ENCODE measurements at places on chromosomes 16 and 17.

DNA sequence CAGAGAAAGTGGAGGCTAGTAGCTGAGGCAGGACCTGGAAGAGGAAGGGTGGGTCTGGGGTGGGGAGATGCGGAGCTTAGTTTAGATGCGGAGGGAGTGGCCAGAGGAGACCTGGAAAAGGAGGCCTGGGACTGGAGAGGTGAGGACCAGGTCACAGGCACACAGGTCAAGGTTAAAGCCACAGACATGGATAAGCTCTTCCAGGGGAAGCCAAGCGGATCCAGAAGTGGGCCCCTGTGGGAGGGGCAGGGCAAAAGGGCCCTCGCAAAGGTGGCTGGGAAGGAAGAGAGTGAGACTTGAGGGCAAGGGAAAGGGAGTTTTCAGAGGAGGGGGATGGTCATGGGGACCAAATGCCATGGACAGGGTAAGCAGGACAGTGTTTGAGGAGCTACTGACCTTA, 13.9 kb upstream of the MLLT6 start:
- DNase-seq, result no peak

DNA sequence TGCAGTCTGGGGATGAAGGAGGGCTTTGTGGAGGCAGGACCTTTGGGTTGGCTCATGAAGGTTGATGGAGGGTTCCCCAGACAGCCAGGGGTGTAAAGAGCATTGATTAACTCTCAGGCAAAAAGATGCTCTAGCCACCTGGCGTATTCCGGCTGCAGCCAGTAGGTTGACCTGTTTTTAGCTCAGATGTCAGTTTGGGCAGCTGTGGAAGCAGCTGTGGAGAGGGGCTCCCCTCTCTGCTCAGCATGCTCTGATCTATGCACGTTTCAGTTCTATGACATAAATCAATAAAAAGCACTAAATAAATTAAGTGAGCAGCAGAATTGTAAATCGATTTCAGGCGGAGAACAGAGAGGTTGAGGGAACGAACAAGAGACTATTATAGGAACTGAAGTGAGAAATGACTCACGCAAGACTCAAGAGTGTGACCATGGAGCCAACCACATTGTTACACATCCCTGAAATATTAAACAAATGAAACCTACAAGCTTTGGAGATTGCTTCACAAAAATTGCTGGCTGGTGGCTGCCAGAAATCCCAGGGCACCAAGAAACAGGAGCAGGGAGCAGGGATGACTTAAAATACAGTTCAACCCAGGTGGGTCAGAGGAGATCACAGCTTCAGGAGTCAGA, 111.9 kb downstream of the GSG1L start:
- DNase-seq, result no peak

DNA sequence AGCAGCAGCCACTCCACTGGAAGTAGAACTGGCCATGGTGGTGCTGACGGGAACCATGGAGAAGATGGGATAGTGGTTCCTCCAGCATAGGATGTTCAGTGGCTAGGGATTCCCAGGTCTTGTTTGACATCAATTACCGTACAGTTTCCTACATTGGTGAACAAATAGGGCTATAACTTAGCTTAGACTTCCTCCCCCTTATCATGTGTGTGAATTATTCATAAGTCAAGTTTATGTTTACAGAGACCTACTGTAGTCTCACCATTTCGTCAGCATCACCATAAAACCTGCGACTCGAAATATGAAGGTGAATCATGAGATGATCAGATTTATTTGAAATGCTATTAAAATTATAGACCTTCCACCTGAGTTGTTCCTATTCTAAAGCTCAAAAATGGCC, 1.2 kb downstream of the KRTAP2-3 start:
- DNase-seq, result no peak

- no peak for DNase-seq
These were observed 310.7 kb upstream of the PMFBP1 start for GRCh38 chr16:72482695-72483094.

DNA sequence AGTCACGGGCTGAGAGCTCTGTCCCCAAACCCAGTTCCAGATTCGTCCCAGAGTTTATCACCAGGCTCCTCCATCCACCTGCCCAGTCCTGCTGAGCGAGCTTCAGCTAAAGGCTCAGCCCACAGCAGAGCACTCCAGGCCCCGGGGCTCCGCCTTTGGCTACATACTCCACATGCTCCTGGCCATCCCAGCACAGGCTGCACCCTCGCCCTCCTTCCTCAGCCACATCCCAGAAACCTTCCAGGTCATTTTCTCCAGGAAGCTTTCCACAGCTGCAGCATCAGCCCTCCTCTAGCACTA, 4.7 kb upstream of the CD2BP2 start:
- DNase-seq, result no peak

DNA sequence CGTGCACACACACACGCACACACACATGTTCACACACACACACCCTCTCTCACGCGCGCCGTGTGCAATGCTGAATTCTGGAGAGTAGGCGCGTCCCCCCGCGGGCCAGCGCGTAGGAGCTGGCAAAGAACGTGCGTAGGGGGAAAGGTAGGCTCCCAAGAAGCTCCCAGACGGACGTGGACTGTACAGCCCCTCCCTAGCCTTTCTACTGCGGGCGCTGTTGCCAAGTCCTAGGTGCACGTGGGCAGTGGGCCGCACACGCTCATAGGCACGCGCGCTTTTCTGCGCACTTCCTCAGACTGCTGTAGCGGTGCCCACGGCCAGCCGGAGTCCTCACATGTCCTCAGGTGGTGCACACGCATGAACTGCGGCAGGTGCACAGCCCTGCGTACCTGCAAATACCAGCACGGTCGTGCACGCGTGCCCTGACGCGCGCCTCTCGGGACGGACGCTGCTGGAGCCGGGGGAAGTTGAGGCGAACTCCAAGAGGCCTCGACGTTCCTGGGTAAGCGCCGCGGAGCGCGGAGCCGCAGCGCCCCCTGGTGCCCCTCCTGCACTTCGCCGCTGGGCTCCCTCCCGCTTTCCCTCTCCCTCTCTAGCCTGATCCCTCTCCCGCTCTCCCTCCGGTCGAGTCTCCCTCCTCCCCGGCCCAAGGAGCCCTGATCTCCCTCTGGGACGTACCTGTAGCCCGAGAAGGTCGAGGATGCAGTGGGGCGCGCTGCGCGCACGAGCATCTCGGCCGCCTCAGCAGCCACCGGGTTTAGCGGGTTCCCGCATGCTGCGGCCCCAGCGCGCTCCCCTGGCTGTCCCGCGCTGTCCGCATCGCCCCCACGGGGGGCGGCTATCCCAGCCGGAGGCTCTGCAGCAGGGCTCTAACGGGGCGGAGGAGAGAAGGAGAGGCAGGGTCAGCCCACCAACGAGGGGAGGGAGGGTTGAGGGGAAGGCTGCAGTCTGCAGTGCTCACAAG, 749 bp downstream of the GRIN2A start:
- peak; percentile 58 for DNase-seq

DNA sequence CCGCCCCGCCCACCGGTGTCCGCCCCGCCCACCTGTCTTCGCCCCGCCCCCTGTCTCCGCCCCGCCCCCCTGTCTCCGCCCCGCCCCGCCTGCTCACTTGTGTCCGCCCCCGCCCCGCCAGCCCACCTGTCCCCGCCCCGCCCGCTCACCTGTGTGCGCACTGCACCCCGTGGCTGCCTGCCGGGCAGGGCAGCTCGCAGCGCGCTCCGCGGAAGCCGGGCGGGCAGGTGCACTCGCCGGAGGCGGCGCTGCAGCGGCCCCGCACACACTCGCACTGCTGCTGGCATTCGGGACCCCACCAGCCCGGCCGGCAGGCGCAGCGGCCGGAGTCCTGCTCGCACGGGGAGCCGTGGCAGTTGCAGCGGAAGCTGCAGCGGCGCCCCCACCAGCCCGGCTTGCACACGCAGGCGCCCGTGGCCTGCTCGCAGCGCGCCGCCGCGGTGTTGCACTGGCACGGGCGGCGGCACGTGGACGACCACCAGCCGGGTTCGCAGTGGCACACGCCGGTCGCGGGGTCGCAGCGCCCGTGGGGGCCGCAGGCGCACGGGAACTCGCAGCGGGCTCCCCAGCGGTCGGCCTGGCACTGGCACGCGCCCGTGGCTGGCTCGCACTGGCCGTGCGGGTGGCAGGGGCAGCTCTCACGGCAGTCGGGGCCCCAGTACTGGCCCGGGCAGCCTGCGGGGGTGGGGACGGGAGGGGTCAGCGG, 2.1 kb downstream of the SCARF1 start:
- DNase-seq, result no peak

GRCh38 chr17:4074831-4075495, 67.9 kb downstream of the ZZEF1 start:
- DNase-seq, result peak; percentile 60

GRCh38 chr17:53527473-53527872, 295.3 kb upstream of the KIF2B start:
- DNase-seq, result no peak

- no peak for DNase-seq
These were observed 19.5 kb downstream of the TOM1L2 start for GRCh38 chr17:17952691-17953090.

DNA sequence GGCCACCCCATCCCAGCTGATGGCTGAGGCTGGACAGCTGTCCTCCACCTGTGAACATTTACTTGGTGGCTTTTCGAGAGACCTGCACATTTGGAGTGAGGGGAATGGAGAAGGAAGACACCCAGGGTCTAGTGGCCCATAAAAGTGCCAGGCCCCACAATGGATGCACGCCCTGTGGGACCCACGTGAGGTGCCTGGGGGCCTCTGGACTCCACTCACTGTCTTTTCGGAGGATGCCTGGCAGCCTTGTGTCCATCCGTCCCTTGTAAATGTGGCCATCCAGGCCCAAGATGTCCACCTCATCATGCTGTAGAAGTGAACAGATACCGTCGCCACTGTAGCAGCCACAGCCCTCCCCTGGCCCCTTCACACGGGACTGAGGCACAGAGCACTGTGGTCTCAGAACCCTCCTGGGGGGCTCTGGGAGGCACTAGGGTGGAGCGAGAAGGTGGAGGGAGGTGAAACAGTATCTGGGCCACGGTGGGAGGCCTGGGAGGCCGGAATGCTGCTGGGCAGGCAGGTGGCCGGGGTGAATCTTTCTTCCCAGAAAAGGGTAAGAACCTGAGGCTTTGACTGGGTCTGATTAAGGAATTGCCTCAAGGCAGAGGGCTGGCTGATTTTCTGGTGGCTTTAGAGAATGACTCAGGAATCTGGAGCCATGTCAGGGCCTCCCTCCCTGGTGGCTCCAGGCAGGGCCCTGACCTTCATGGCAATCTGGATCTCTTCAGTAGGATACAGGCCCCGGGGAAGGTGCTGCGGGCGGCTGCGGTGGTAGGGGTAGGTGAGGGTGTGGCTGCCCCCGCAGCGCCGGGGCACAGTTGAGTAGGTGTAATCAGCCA, 11.5 kb downstream of the UBALD2 start:
- no peak for DNase-seq

DNA sequence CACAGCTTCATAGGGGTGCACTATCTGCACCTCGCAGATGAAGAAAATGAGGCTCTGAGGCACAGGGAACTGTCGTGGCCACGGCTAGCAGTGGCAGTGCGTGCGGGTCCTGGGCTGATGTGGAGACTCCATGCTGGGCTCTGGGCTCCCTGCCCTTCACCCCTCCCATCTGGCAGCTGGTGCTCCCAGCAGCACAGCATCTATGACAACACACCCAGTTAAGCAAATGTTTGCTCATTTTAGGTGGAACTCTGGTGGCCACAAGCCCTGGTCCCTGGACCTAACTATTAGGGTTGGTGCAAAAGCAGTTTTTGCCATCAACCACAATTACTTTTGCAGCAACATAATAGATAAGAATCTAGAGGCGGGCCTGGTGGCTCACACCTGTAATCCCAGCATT, 30.9 kb downstream of the IFT140 start:
- no peak for DNase-seq

DNA sequence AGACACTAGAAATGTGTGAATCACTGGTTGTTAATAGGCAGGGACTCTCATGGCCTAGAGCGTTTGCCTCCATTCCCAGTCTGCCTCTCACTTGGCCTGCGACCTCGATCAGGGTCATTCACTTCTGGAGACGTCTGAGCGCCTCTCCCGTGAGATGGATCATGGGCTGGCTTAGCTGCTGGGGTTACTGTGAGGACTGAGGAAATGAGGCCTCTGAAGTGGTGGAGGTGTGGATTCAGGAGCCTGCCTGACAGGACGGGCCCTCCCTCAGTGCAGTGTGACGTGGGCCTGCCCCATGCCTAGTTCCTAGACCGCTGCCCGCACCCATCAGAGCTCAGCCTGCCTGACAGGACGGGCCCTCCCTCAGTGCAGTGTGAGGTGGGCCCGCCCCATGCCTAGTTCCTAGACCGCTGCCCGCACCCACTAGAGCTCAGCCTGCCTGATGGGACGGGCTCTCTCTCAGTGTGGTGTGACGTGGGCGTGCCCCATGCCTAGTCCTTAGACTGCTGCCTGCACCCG, 61.9 kb downstream of the BANP start:
- no peak for DNase-seq

- DNase-seq, result no peak
These were observed 82.3 kb upstream of the DOC2B start for GRCh38 chr17:263773-264172.

GRCh38 chr16:58495521-58496331, 4.2 kb upstream of the NDRG4 start:
- DNase-seq, result no peak

GRCh38 chr17:57496382-57496781, 240.1 kb downstream of the MSI2 start:
- no peak for DNase-seq

- peak; percentile 81 for DNase-seq
These were observed 70.2 kb downstream of the SPAG9 start for GRCh38 chr17:51050291-51051033.

DNA sequence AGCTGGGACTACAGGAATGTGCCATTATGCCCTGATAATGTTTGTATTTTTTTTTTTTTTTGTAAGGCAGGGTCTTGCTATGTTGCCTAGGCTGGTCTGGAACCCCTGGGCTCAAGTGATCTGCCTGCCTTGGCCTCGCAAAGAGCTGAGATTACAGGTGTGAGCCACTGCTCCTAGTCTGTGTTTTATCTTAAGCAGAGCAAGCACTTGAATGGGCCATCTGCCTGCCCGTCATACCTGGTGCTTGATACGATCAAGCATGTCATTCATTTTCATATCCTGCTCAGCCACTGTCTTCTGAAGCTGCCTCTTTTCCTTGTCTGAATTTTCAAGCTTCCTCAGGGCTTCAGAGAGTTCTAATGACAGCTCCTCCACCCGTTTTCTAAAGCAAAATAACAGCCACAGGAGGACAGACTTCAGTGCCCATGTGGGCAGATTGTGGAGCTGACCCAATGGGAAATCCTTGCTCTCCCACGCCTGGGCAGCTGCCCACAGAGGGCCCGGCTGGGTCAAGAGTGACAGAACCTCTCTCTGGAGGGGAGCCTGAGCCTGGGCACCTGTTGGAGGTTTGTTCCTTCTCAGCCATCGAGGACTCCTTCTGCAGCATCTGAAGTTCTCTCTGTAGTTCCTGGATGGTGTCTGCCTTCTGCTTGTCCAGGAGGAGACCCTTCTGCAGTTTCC, 36.5 kb downstream of the DHX38 start:
- no peak for DNase-seq

- DNase-seq, result no peak
These were observed 24.0 kb upstream of the SALL1 start for GRCh38 chr16:51175081-51175480.

All from SK-MEL-5 (cell line).